ENCODE measurements at places on chromosomes 12 and 14.
A peak's percentile ranks its signal among the peaks of the same experiment; 100 is the strongest.

DNA sequence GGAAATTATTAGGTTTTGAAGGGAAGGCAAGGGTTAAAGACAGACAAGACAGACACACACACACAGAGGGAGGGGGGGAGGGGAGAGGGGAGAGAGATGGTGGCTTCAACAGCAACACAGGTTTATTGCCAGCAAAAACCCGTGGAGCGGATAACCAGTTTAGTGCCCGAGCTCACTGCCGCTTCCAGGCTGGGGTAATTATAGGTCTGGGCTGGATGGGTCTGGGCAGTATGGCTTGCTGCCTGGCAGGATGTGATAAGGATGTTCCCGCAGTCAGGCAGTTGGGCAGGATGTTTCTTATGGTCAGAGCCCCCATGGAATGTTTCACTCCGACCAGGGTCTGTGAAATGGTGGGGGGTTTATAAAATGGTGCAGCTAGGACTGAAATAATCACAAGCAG, 4.4 kb upstream of the TDRD9 start:
- no peak for DNase-seq

DNA sequence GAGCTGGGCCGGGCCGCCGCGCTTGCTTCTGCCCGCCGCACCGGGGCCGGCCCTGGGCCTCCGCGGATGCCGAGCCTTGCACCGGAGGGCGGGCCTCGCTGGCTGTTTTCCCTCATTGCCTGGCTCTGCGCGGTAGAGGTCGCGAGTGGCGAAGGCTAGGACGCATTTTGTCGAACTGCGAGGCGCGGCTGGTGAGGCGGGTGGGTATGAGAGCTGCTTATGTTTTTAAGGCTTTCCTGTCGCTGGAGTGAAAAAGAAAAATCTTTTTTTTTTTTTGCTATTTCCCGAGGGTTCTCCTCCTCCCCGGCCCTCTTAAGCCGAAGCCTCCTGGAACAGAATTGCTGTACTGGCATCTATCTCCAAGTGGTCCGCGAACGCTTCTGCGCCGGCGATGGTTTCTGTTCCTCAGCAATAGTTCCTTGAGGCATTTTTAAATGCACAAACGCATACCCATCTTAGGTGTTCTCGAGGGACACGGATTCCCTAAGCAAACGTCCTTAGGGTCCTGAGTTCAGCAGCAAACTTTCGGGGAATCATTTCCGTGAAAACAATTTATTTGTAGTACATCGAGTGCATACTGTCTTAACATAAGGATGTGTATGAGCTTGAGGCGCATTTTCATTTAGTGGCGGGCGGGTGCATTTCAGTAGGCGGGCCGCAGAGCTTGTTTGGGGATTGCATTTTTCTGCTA, 631 bp downstream of the RESF1 start:
- DNase-seq: peak; percentile 72

DNA sequence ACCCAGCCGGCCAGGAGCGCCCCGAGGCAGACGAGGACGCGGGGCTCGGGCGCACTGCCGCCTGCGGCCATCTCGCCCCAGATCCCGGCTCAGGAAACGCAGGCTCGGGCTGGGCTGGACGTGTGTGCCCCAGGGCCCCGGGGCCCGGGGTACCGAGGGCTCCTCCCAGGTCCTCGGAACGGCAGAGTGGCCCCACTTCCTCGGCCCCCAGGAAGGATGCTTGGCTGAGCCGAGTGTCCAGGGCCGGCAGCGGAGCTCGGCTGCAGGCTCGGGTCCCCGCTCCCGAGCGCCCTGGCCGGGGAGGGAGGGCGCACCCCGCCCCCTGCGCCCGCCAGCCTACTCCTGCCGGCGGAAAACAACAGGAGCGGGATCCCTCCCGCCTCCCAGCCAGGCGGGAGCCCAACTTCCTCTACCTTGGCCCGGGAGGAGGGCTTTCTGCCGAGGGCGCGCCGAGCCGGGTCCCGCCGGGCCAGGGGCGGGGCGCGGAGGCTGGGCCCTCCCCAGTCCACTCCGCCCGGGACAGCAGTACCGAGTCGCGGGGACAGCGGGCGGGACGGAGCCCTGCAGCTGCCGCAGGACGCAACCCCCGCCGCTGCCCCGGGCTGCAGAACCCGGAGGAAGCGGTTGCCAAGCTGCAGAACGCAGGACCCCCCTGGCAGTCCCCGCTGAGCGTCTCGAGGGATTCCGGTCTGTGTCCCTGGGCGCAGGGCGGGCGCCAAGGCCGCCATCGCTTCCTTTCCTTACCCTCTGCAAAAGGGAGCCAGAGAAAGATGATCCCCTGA, at the start of gene VSIG10:
TSS of gene VSIG10 (minus strand) at position 411 of the 782 bp plus-strand sequence. CDS start at position 71, 340 bp downstream.
- DNase-seq: no peak

DNA sequence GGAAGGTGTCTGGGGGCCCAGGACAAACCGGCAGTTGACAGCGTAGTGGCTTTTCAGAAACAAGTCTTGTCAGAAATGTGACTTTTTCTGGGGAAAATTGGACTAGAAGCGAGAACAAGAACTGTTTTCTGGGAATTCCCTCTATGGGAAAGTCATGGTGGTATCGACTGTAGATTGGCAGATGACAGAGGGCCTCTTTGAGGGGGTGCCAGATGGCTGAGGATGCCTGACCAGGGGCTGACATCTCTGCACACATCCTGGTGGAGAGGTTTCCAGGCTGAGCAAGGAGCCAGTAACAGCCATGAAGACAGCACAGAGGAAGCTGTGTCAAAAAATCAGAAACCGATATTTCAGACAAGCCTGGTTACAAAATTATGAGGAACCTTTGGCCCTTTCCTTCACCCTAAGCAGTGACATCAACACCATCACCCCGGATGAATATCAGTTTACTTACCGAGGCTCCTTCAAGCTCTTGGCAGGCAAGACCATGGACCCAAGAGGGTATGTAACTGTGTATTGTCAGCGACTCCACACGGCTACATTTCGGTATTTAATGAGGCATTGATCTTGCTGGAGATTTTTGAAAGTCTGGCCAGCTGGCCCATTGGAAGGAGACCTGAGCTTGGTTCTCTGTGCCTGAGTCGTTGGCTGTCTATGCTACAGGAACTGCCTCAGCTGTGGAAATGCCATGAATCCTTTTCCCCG, 1525.3 kb upstream of the TMEM132C start:
- DNase-seq: no peak
